ENCODE measurements at places on chromosomes 13 and 19.
A peak's percentile ranks its signal among the peaks of the same experiment; 100 is the strongest.

- no peak for DNase-seq
These were observed 14.2 kb downstream of the PLEKHJ1 start for GRCh38 chr19:2221918-2222317.

- no peak for DNase-seq
These were observed 8.1 kb upstream of the ICAM1 start for GRCh38 chr19:10262771-10263170.

GRCh38 chr19:391726-392374 is 17.1 kb downstream of the C2CD4C start:
- no peak for DNase-seq

DNA sequence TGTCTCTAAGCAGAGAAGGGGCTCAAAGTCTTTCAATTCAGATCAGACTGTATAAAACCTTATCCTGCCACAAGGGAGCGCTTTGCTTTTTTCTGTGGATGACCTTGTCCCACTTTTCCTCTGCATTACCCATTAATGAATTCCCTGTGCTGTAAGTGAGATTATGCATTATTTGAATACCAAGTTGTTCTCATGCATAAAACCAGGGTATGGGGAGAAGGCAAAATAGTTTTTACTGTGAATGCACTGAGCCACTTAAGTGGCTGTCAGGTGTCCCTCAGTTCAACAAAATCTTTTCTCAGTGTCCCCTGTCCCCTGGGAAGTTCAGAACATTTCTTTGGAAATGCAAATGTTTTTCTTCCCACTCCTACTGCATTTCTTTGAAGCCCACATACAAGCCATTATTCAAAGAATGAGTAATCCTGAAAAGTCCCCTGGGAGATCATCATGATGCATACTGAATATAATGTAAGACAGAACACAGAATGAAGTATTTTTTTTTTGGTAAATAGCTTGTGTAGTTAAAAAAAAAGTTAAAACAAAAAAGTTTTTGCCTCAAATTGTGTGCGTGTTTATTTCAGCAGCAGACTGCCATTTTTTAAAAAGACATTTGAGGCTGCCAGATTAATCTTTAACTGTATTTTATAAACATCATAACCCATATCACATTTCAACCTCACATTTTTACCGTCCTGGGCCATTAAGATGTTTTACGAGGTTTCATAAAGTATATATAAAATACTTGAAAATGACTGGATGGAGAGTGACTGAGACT is 506.7 kb upstream of the PCDH9 start:
- peak; percentile 4 for DNase-seq

GRCh38 chr19:34667349-34668076 is 9.4 kb downstream of the SCGB2B2 start:
- DNase-seq = no peak

GRCh38 chr13:23408026-23408425 is 25.5 kb downstream of the SACS start:
- DNase-seq = no peak

DNA sequence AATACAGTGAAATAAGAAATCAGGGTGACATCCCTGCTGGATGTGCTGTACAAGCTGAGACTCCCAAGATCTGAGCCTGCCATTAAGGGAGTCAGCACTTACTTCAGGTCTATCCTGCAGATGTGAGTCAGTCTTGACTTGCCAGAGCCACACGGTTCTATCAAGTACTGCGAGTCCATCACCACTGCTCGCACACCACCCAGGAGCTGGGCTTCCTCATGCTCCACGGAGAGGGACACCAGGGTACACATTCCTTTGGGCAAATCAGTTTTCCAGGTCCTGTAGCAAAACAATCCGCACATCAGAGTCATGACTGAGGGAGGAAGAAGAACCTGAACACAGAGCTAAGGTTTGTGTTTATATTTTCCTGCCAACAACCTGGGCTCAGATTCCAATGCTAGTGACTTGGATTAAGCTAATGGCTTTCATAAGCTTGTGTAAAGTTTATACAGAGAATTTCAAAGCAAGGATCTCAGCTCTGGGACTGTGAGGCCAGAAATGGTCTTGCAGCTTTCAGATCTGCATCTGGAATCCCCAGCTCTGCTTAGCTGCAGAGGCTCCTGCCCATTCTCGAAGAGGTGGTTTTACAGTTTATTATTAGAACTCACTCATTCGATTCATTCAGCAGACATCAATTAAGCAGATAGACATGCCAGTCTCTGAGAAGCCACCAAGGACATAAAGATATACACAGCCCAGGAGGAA is 90.6 kb downstream of the KL start:
- DNase-seq = no peak

DNA sequence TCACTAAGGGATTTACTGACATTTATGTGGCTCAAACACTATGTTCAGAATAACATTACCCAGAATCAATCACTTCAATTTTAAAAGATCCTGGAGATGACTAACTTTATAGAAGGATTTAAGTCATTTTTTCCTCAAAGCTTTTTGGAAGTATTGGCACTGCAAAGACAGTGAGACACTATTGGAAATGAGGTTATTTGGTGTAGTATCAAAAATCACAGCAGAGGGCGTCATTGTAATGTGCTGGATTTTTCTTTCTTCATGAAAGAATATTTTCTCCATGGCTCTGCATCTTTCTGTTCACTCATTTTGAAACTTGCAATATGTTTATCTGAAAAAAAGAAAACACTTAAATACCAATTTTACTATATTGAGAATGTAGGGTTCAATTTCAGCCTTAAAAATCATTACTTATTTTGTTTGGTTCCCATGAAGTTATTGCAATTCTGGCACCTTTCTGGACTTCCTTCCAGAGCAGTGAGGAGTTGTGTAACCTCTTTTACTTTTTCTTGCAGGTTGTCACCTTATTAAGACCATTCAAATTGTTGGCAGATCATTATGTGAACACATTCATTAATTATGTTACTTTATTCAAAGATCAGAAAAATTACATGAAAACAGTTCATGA is 3.7 kb upstream of the CSNK1A1L start:
- DNase-seq = no peak

DNA sequence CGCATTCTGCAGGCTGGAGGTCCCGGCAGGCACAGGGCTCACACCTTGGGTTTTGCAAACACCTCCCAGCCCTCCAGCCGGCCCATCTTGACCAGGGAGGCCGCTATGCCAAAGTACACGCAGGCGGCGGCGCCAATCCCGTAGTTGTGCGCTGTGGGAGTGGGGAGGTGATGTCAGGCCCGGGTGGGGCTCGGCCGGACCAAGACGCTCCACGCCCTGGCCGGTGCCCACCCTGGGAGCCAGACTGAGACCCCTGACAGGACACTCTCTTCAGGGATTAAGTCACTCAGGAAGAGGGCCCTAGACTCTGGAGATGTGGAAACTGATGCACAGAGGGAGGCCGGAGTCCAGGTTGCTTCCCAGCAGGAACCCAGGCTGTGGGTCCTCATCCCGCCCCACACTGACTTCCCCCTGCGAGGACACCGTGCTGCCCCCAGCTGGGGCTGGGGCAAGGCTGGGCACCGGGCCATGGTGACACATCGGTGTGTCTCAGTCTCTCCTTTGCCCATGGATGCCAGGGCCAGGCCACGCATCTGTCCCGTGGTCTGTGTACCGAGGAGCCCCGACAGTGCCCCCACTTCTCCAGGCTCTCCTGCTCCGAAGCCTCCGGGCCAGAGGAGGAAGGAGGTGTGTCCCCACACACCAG is 8.8 kb downstream of the NDUFA11 start:
- DNase-seq = no peak

- no peak for DNase-seq
These were observed 670 bp downstream of the BSPH1 start for GRCh38 chr19:47991191-47991808.

- DNase-seq = no peak
These were observed 3.4 kb downstream of the SCGB2B2 start for GRCh38 chr19:34673590-34673989.

DNA sequence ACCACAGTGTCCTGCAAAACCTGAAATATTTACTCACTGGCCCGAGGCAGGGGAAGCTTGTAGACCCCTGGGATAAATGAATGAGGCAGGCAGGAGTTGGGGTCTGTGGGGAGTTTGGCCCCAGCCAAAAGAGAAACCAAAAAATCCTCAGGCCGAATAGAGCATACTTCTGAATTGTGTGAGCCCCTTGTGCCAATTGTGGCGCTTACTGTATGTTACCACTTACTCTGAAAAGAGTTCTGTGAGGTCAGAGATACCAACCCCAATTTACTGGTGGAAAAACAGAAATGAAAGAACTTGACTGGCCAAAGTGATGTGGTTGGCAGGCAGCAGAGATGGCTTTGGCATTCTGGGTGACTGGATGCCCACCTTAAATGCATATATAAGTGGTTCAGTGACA is 6.9 kb downstream of the CARM1 start:
- DNase-seq = no peak

DNA sequence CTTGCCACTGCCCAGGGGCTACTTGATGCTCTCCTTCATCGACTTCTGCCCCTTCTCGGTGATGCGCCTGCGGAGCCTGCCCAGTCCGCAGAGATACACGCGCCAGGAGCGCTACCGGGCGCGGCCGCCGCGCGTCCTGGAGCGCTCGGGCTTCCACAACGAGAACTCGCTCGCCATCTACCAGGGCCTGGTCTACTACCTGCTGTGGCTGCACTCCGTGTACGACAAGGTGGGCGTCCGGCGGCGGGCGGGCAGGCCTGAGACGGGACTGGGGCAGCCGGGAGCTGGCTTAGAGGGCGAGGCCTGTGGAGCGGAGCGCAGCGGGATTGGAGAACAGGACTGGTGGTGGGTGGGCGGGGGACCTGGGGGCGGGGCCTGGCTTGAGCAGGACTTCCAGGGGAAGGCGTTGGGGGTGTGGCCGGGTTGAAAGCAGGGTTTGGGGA is 12.7 kb upstream of the PSMD8 start:
- peak; percentile 54 for DNase-seq

DNA sequence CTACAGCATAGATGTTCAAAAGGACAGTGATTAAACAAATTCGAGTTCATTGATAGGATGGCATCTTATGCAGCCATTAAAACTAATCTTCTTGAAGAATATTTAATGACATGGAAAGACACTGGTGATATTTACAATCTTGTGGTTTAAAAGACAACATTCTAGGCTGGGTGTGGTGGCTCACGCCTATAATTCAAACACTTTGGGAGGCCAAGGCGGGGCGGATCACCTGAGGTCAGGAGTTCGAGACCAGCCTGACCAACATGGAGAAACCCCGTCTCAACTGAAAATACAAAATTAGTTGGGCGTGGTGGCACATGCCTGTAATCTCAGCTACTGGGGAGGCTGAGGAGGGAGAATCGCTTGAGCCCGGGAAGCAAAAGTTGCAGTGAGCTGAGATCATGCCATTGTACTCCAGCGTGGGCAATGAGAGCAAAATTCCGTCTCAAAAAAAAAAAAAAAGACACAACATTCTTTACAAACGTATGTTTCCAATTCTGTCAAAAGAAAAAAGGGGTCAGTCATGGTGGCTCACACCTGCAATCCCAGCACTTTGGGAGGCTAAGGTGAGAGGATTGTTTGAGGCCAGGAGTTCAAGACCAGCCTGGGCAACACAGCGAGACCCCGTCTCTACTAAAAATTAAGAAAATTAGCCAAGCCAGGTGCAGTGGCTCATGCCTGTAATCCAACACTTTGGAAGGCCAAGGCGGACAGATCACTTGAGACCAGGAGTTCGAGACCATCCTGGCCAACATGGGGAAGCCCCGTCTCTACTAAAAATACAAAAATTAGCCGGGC is 2.5 kb upstream of the PAK4 start:
- DNase-seq = no peak

DNA sequence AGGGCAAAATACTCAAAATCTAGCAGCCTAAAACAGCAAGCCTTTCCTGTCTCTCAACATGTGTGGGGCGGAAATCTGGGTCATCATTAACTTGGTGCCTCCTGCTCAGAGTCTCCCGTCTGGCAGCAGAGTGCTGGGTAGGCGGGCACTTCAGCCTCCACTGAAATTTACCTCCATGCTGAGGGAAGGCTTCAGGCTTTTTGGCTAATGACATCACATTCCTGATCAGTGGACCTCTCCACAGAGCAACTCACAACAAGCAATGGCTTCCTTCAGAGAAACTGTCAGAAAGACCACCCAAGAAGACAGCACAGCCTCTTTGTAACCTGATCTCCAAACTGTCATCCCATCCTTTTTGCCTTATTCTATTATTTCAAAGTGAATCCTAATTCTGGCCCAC is 1109.0 kb downstream of the UQCRFS1 start:
- DNase-seq = no peak

- no peak for DNase-seq
These were observed 128.5 kb downstream of the GPC6 start for GRCh38 chr13:93355094-93355493.

DNA sequence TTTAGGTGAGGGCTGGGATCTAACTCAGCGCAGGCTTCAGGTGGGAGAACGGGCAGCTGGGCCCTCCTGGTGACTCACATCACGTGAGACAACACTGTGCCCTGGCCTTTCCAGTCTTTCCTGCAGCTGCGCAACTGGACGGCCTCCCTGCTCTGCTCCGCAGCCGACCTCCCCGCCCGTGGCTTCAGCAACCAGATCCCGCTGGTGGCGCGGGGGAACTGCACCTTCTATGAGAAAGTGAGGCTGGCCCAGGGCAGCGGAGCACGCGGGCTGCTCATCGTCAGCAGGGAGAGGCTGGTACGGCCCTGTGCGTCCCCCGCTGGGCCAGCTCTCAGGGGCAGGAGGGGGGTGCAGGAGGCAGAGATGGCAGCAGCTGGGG is 8.8 kb downstream of the SPPL2B start:
- peak; percentile 60 for DNase-seq

- DNase-seq = no peak
These were observed 4.1 kb upstream of the ZIC5 start for GRCh38 chr13:99975626-99976025.

GRCh38 chr13:83621765-83622421 is 260.4 kb downstream of the SLITRK1 start:
- DNase-seq = no peak

GRCh38 chr19:50537306-50537685 is 23.6 kb upstream of the ASPDH start:
- no peak for DNase-seq

GRCh38 chr19:57382806-57383488 is 6.7 kb upstream of the ZNF548 start:
- DNase-seq = no peak

- peak; percentile 45 for DNase-seq
These were observed 1.5 kb downstream of the UNC13A start for GRCh38 chr19:17686592-17687024.

DNA sequence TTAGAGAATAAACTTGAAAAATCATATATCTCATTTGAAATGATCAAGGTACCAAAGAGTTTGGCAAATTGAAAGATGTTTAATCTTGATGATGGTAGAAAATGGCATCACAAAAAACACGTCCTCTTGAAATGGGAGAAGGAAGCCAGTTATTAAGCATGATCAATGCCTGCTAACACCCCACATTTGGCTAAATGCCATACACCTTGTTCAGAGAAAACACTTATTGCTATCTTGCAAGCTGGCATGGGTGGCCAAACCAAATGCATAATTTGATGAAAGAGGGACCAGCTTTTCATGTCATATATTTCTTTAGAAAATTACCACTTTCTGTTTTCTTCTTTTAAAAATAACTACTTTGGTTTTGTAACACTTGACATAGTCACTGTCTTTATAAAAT is 141.3 kb downstream of the ZAR1L start:
- DNase-seq = no peak

GRCh38 chr13:40591091-40591490 is 75.3 kb downstream of the FOXO1 start:
- DNase-seq = no peak

- DNase-seq = no peak
These were observed 24.3 kb downstream of the LYL1 start for GRCh38 chr19:13078381-13078780.

GRCh38 chr19:13428352-13428751 is 77.9 kb downstream of the CACNA1A start:
- no peak for DNase-seq

All from occipital lobe (tissue), 3 donors.